Cerebellum (tissue), 4 donors: ENCODE measurements at places on chromosomes 5 and 9.
A peak's percentile ranks its signal among the peaks of the same experiment; 100 is the strongest.

GRCh38 chr9:15936306-15936921 is 383.6 kb downstream of the CCDC171 start:
- DNase-seq: no peak

DNA sequence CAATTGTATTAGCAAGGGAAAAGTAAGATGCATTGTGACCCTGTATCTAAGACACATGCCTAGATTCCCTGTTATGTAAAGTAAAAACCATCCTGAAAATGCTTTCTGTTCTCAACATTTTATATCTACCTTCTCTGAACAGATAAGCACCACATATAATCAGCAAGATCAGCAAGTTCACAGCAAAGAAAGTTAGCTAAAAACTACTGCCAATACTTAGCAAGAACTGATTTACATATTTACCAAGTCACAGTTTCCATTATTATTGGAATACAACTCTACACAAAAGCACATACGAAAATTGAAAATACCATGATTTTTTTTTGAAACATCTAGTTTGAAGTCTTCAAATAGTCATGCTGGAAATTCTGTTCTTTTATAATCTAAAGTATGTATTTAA is 1118.1 kb downstream of the TAF11L14 start:
- no peak for DNase-seq

GRCh38 chr9:136525207-136525606 is 20.6 kb downstream of the NOTCH1 start:
- DNase-seq: no peak

DNA sequence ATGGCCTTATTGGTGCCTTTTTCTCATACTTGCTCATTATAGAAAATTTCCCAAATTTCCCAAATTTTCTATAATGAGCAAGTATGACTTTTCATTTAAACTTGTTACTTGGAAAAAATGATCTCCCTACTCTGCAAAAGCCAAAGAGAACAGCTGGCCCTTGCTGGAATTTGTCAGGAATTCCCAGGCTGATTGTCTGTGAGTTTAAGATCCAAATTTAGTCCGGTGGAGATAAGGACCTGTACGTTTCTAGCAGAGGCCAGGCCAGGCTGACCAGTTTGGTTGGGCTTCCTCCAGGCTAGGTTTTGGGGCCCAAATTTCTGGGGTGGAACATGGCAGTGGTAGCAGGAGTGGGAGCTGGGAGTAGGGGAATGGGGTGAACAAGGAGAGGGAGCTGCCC is 51.9 kb downstream of the NEURL1B start:
- DNase-seq: no peak

GRCh38 chr9:30103647-30104394 is 2280.6 kb upstream of the ACO1 start:
- DNase-seq: no peak

DNA sequence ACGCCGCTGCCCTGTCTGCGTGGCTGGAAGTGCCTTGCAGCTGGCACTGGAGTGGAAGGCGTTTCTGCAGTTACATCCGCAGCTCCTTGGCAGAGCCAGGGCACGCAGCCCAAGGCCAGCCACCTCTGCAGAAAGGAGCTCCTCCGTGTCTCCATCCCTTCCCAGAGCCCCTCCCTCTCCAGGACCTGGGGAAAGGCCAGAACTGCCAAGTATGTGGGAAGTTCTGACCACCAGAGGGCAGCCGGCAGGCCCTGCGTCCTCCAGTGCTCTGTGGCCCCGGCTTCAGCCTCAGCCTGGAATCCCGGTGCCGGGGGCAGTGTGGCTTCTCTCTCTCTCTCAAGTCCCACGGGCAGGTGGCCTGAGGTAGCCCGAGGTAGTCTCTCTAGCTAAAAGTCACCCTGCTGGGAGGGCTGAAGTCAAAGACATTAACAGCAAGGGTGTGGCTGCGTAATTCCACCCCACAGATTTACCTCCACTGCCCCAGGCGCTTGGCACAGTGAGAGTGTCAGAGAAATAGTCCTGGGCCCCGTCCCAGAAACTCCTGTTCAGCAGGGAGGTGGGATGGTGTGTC is 101.7 kb upstream of the FCN2 start:
- DNase-seq: peak; percentile 45
